ENCODE measurements at places on chromosomes 4 and X.

GRCh38 chrX:103428525-103428924 is 52.2 kb downstream of the BEX3 start:
- no peaks in the 10 kb centered on the region for H3K36me3 ChIP-seq
- H3K4me3 ChIP-seq, result no peak overlapping the region
- no peak for DNase-seq
- no peaks in the 10 kb centered on the region for H3K4me1 ChIP-seq
- no peak overlapping the region for H3K27ac ChIP-seq
- H3K27me3 ChIP-seq, result no peaks in the 10 kb centered on the region

GRCh38 chrX:40644821-40645358 is 2.5 kb downstream of the CXorf38 start:
- peaks cover 2% of the 10 kb centered on the region for H3K36me3 ChIP-seq
- peak; percentile 33 for DNase-seq
- peak overlapping the region; percentile 83 for H3K27ac ChIP-seq
- H3K4me1 ChIP-seq, result peaks cover 25% of the 10 kb centered on the region
- H3K4me3 ChIP-seq, result peak overlapping the region; percentile 48
- H3K27me3 ChIP-seq, result no peaks in the 10 kb centered on the region

- H3K4me3 ChIP-seq, result no peak overlapping the region
- DNase-seq, result no peak
- peaks cover 7% of the 10 kb centered on the region for H3K27me3 ChIP-seq
- H3K36me3 ChIP-seq, result no peaks in the 10 kb centered on the region
- H3K27ac ChIP-seq, result no peak overlapping the region
Measured at GRCh38 chr4:74793757-74794381, 454 bp downstream of the BTC start.

DNA sequence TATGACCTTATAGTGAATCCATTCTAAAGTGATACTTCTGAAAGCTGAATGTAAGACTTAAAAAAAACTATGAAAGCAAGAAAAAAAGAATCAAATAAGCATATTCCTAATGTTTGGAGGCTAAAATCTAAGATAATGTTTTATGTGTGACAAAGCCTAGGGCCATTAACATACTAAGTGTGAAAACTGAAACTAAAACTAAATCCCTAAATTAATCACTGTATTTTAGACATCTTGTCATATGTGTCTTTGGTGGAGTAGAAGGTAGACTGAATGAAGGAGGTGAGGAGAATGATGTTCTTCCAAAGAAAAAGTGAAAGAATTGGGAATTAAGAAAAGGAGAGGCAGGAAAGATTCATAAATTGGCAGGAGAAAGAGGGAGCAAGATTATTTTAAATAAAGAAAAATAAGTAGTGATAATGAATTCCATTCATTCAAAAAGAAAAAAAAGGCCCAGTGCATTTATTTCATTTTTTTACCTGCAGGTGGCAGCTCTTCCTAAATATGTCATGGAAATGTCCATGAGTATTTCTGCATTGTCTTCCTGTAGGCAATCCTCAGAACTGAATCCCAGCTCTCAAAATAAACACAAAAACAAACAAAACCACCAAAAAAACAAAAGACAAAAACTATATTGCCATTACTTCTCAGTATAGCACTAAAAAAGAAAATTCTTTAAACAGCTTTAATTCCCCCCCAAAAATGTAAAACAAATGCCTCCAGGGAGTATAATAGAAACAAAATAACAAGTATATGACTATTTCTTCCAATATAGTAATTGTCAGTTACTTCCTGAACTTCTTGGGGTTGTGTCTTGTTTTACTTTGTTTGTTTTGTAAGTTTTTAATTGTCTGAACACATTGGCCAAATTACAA is 17.0 kb upstream of the AP1AR start:
- H3K27me3 ChIP-seq, result no peaks in the 10 kb centered on the region
- H3K4me3 ChIP-seq, result no peak overlapping the region
- H3K4me1 ChIP-seq, result no peaks in the 10 kb centered on the region
- H3K27ac ChIP-seq, result no peak overlapping the region
- no peaks in the 10 kb centered on the region for H3K36me3 ChIP-seq

- no peaks in the 10 kb centered on the region for H3K36me3 ChIP-seq
- no peak overlapping the region for H3K4me3 ChIP-seq
- no peak overlapping the region for H3K27ac ChIP-seq
- H3K4me1 ChIP-seq, result no peaks in the 10 kb centered on the region
- H3K27me3 ChIP-seq, result no peaks in the 10 kb centered on the region
- no peak for DNase-seq
Measured at GRCh38 chrX:134660627-134661026, 2.4 kb upstream of the PLAC1 start.

DNA sequence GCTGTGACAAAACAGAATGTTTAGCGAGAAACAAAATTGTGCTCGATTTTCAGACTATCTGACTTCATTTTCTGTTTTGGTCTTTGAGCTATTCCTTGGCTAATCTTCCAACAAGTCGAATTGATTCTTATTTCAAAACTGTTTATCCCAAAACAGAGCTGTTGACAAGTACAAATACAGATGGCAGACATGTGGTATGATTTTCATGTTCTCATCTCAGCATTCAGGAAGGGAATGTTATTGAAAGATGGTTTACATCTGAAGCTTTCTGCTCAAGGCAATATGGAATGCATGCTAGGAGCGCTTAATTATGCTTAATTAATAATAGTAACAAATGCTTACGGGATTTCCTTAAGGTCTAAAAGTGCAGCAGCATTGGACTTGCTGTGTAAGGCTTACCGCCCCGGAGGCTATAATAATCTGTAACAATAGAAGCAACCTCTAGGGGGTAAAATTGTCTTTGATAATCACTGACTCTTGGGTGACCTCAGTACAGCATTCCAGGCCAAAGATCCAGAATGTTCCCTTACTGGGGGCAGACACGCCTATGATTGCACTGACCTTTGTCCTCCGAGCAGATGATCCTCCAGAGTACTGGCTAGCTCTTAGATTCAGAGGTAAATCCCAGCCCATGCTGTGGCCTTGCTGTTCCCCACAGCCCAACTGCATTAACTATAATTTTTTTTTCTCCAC is 16.4 kb downstream of the LSM6 start:
- peaks cover 33% of the 10 kb centered on the region for H3K36me3 ChIP-seq
- DNase-seq, result no peak
- H3K4me1 ChIP-seq, result no peaks in the 10 kb centered on the region
- no peaks in the 10 kb centered on the region for H3K27me3 ChIP-seq
- no peak overlapping the region for H3K4me3 ChIP-seq
- no peak overlapping the region for H3K27ac ChIP-seq

- no peak overlapping the region for H3K27ac ChIP-seq
- DNase-seq, result no peak
- no peak overlapping the region for H3K4me3 ChIP-seq
Measured at GRCh38 chr4:36320117-36320896, 38.9 kb downstream of the DTHD1 start.

DNA sequence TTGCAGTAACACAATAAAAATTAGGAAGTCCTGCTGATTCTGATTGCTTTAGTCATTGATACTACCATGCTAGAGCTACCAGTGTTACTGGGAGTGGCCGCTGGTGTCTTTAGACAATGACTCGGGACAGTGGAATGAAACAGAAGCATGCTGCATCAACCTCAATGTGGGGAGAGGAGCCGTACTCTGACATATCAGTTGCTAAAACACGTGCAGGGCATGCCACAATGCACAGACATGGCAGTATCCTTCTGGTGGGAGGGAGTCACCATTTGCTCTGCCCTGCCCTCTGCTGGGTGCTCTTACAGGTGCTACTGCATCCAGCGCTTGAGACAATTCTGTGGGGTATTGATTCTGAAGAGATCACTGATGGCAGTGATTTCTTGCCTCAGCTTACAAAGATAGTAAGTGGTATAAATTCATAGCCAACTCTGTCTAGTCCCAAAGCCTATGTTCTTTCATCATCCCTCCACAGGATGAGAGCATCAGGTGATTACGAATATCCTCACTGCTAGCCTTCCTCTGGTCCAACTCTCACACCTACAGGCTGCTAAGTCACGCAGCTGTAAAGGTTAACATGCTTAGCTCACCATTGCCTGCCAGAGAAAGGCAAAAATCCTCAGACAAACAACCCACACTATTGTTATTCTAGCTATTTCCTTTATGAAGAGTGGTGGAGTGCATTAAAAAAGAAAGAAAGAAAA is 43.7 kb downstream of the NSG1 start:
- H3K4me3 ChIP-seq, result no peak overlapping the region
- peaks cover 5% of the 10 kb centered on the region for H3K36me3 ChIP-seq
- DNase-seq, result peak; percentile 8
- H3K27ac ChIP-seq, result no peak overlapping the region
- no peaks in the 10 kb centered on the region for H3K27me3 ChIP-seq

- no peaks in the 10 kb centered on the region for H3K36me3 ChIP-seq
- DNase-seq, result no peak
- no peaks in the 10 kb centered on the region for H3K4me1 ChIP-seq
- no peak overlapping the region for H3K27ac ChIP-seq
- H3K4me3 ChIP-seq, result no peak overlapping the region
- H3K27me3 ChIP-seq, result no peaks in the 10 kb centered on the region
Measured at GRCh38 chr4:76206222-76206942, 7.2 kb downstream of the SCARB2 start.

GRCh38 chr4:90069151-90069550 is 58.0 kb upstream of the CCSER1 start:
- H3K27me3 ChIP-seq, result peaks cover 4% of the 10 kb centered on the region
- H3K4me1 ChIP-seq, result no peaks in the 10 kb centered on the region
- no peak overlapping the region for H3K27ac ChIP-seq
- no peak for DNase-seq
